ENCODE measurements at places on chromosomes 2 and 18.

DNA sequence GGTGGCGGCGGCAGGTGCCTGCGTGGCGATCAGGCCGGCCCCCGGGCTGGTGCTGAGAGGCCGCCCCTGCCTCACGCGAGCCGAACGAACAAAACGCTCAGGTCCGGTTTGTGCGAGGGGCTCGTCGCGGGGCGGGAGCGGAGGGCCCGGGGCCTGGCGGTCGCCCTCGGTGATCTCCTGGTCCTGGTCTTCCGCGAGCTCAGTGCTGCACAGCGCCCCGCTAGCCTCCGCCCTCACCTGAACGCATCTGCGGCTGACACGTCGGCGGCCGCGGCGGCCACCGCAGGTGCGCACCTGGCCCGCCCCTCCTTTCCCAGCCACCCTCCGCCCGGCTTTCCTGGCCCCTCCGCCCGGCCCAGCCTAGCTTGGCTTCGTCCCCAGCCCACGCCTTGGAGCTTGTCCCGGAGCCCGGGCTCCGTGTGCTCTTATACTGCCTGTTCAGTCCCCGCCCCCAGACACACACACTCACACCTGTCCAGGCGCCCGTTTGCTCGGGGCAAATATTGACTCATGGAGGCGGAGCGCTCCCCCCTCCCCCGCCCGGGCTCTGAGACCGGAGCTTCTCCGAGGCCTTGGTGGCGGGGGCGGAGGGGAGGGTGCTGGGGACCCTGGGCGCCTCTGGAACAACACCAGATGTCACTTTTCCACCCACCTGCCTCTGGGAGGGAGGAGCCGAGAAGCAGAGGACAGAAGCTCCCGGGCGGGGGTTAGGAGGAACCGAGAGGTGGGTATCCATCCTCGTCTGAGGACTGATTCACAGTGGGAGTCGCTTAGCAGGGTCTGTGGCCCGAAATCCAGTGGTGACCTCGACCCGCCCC lies 8.6 kb upstream of the CRYBA2 start:
- DNase-seq = no peak

- DNase-seq = no peak
Observed at GRCh38 chr2:209458008-209458979, 34.4 kb downstream of the MAP2 start.

- DNase-seq = no peak
Observed at GRCh38 chr18:45379903-45380302, 235.4 kb upstream of the SLC14A2 start.

DNA sequence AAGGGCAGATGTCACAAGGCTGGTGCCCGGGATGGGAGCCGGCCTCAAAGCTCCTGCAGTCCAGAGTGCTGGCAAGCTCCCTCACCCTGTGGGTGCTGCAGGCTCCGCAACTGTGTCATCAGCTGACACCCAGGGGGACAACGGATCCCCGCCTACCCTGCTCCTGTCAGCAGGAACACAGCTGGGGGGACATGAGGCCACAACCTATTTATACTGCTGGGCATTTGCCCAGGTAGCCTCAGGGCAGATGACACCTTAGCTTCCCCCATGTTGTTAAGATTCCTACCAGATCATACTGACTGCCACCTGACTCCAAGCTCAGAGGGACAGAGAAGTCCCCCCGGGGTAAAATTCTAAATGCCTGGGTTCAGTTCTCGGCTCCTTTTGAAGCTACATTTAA lies 1.2 kb downstream of the ANKRD23 start:
- DNase-seq = no peak

GRCh38 chr2:195636890-195637289 lies 20.1 kb upstream of the SLC39A10 start:
- DNase-seq = no peak

Measured in stimulated activated CD4-positive, alpha-beta T cell treated with anti-CD3 and anti-CD28 coated beads, Interleukin-1b, Interleukin-23, amount 100 ng/mL, for 1 hour (primary cell).